Myocyte (in vitro differentiated cells): ENCODE measurements at places on chromosomes 2 and 18. TPM values are rescaled to one million over a fixed set of nuclear protein-coding genes. Genes with fewer than 3 reads are reported as not detected.

DNA sequence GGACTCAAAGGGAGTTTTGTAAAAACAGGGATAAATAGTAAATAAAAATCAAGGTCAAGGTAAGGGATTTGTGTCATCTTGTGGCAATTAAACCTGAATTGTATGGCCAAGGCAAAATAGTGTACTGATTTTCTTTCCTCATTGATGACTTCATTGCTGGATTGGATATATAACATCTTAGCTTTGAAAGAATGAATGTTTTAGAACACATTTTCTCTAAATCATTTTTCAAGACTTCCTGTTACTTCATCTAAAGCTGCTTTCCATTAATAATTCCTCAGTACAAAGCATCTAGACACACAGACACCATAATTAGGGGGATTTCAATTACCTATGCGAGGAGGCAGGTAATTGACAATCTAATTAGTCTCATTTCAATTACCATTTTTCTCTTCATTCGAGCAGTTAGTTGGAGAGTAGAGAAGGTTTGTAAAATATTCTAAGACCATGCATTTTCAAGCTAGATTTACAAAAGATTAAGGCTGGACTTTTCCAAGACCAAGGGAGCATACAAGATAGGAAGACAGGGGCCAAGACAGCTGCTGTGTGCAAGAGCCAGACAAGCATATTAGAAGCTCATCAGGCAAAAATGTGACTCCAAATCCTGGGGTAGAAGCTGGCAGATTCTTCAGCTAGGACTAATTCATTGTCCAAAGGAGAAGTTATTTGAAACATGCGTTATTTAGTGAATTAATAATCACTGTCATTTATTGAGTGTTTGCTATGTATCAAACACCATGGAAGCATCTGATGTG lies 253.6 kb downstream of the EPHA4 start:
- DNase-seq = peak; percentile 73

DNA sequence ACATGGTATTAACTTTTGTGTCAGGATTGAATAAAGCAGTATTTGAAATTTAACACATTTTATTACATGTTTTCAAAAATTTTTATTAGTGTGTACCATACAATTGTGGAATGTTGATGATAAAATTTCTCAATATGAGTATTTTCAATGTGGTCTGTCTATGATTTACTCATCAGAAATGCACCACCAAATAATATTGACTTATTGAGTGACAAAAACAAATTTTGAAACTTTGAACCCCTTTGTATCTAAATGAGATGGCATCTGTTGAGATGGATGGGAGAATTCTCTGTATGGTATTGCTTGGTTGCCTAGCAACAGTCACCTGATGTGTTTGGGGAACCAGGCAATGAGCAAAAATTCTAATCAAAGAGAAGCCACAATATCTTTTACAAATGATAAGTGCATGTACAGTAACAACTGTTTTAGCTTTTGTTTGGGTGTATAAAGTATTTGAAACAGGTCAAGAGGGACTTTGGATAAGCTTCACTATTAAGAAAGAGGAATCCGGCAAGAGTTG lies 400.1 kb downstream of the CCDC85A start:
- DNase-seq = peak; percentile 21

DNA sequence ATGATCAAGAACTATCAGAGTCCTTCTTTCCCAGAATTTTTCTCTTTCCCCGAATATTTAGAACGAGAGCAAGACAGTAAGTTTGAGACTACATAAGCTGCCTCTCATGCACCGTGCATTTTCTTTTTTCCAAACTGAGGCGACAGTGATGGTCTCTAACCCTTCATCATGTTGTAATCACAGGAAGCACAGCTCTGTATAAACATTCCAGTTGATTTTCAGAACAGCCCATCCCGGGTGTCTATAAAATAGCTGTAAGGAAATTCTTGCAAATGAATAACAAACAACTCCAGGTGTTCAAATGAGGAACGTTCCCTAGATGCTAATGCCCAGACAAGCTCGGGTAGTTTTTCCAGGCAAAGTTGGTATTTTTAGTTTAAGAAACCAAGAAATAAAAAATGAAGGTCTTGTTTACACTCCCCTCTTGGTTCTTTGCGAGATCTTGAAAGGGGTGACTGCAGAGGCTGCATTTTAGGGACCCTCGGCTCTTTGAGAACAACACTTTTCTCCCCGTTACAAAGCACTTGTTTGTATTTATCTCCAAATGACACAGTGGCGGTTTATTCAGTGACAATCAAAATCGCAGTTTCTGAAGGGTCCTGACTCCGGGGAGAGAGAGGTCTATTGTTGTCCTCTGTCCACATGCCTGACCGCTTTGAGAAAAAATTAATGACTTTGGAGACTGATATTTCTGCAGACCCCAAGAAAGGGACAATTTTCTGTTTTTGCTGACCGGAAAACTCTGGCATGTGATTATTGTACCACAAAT lies 101.1 kb upstream of the NCK2 start:
- no peak for DNase-seq

GRCh38 chr18:36947820-36948348 lies 119.0 kb downstream of the KIAA1328 start:
- no peak for DNase-seq

DNA sequence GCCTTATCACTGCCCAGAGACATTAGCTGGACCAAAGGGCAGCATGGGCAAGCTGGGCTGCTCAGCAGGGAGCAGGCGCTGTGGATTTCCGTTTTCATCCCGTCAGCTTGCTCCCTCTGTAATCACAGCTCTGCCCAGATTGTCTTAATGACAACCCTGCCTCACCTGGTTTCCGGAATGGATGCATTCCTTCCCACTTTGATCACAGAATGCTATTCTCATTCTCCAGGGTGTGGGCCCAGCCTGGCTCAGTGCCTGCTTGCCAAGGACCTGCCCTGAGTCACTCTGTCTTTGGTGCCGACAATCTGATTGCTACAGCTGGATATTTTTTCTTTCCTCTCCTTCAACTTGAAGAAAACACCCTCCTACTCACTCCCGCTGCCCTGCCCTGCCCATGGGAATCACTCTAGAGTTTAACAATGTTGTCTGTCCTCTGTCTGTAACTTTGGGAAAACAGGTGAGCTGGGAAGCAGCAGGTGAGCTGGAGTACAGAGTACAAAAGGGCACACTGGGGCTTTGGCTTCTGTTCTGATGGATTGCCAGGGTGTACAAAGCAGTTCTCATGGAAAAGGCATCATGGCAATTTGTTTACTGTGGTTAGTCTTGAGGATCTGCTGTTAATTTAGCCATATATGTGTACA lies 27.2 kb upstream of the FAM136A start:
- no peak for DNase-seq

DNA sequence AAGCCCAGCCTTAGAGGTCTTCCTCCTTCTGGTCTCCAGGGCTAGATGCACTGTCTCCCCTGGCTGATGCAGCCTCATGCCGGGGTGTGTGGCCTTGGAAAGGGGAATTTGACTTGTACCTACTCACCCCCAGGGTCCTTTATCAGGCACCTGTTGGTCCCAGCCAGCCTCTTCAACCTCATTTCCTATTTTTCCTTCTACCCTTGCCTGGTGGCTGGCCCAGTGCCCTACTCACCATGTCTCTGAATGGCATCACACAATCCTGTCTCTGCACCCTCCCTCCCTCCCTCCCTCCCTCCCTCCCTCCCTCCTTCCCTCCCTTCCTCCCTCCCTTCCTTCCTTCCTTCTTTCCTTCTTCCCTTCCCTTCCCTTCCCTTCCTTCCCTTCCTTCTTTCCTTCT lies 17.1 kb upstream of the ST3GAL5 start:
- DNase-seq = no peak

DNA sequence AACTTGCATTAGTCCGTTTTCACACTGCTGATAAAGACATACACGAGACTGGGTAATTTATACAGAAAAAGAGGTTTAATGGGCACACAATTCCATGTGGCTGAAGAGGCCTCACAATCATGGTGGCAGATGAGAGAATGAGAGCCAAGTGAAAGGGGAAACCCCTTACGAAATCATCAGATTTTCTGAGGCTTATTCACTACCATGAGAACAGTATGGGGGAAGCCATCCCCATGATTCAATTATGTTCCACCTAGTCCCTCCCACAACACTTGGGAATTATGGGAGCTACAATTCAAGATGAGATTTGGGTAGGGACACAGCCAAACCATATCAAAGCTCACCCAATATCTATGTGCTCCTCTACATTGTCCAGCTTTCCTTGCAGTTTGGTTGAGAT lies 16.0 kb upstream of the SERPINE2 start:
- DNase-seq = no peak

Gene LBX2
- 0.68 and 1.5 TPM in 2 replicates for total RNA-seq

Gene IL18RAP
- not detected in 2 replicates for total RNA-seq
